ENCODE measurements at places on chromosomes 3 and 15.

DNA sequence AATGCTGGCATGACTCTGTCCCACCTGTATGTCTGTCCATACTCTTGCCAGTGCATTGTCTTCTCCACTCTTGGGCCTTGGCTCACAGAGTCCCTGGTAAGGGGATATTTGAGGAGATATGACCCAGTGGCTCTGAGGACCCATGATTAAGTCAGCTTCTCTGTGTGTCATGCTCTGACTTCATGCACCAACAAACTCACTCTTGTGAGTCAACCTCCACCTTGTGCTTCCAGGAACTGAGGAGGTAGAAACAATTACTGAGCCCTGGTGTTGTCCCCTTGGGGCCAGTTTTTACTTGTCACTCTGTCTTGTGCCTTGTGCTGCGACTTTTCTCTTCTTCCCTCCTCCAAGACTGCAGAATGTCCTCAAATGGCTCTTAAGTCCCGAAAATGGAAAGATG lies 127.1 kb downstream of the ABHD5 start:
- no peak for DNase-seq

- DNase-seq = no peak
These were observed 331.4 kb upstream of the WNT5A start for GRCh38 chr3:55818485-55818884.

GRCh38 chr3:129836381-129837064 lies 57.0 kb downstream of the TMCC1 start:
- DNase-seq = no peak

GRCh38 chr15:85063088-85063487 lies 81.4 kb downstream of the PDE8A start:
- no peak for DNase-seq

- no peak for DNase-seq
These were observed 183.5 kb downstream of the TBL1XR1 start for GRCh38 chr3:177013681-177014280.

- DNase-seq = peak; percentile 74
These were observed at the start of gene PLS1 for GRCh38 chr3:142595951-142596725. PLS1 (plus strand) TSS chr3:142596393; CDS start chr3:142664238, 67,845 bp downstream.

- no peak for DNase-seq
These were observed 279.3 kb downstream of the VGLL3 start for GRCh38 chr3:86711634-86712033.

- DNase-seq = no peak
These were observed 18.3 kb upstream of the RFX7 start for GRCh38 chr15:56261854-56262509.

- no peak for DNase-seq
These were observed 135.5 kb upstream of the KCNH8 start for GRCh38 chr3:19012846-19013245.

- DNase-seq = no peak
These were observed 164.5 kb downstream of the TBC1D5 start for GRCh38 chr3:17577796-17578520.

GRCh38 chr3:118505784-118506183 lies 528.9 kb downstream of the IGSF11 start:
- DNase-seq = no peak

DNA sequence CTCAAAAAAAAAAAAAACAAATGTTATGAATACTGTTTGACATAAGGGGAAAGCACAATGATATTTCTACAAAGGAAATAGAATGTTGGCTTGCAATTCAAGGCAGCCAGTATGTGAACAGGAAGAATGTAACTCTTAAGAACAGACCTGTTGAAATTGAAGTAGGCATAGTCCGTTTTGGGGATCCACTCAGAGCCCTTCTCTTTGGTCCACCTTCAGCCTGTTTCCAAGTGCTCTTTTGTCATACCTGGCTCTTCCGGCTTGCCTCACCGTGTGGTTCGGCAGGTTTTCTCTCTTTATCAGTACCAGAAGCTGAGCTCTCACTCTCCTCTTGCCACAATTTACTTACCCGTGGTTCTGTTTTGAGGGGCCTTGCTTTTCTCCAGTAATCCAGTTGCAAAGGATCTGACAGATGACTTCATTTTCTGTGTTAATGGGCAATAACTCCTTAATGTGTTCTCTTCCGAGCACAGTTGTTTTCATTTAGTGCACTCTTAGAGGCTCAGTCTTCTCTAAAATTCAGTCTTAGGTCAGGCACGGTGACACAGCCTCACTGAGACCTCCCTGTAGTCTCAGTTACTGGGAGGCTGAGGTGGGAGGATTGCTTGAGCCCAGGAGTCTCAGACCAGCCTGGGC lies 6.7 kb downstream of the ABHD17C start:
- no peak for DNase-seq

GRCh38 chr15:28943146-28943545 lies 57.4 kb downstream of the APBA2 start:
- no peak for DNase-seq

DNA sequence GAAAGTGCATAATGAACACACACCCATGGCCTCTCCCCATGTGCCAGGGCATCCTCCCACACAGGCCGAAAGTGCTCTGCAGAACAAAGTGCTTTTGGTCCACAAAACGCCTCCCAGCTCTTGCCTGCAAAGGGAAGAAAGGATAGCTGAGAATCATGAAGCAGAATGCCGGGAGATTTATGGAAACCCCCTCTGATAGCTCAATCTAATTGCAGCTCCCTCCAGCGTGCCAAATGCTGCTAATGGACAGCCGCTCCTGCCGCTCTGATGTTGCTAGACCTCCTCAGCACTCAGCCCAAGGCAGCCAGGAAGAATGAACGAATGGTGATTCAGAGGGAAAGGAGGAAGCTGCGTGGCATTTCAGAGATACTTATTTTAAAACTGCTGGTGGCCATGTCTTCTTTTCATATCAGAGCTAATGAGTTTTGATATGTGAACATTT lies 145.3 kb downstream of the TJP1 start:
- no peak for DNase-seq

All from stimulated activated naive CD4-positive, alpha-beta T cell treated with Interleukin-2 at 50 U/mL for 16 hours (primary cell).